ENCODE measurements at places on chromosomes 3 and 15.
A peak's percentile ranks its signal among the peaks of the same experiment; 100 is the strongest.

- DNase-seq: no peak
Measured at GRCh38 chr3:94360987-94361386, 298.1 kb downstream of the NSUN3 start.

- no peak for DNase-seq
Measured at GRCh38 chr3:58387650-58388546, 45.7 kb downstream of the PDHB start.

DNA sequence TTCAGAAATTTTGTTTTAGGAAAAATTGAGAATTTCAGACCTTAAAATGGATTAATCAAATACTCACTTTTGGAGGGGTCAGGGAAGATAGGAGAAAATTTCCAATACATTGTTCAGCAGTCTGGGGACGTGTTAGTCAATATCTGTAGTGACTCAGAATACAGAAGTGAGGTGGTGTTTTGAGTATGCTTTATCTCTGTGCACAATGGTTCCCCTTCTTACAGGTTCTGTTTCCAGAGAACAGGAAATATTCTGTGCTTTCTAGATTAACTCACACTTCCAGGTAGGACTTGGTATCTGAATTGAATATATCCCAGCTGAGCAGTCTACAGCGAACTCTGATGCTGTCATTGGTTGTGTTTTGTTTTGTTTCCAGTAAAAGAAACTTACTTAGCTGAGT is 30.7 kb upstream of the CCDC54 start:
- no peak for DNase-seq

DNA sequence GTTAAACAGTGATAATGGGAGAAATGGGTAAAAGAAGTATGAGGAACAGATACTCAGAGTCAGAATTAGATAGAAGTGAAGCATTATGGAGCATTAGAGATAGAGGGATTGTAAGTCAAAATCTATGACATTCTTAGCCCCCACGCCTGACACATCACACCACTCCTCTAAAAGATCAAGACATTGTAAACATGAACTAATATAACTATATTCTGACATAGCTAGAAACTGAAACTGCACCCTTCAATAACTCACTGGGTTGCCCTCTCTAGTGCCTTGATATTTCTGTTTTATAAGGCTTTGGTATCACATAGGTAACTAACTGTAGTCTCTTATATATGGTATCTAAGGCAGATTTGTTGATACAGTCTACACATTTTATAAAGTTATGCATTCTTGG is 684.3 kb upstream of the DPPA4 start:
- DNase-seq: no peak

GRCh38 chr3:174336784-174337183 is 522.4 kb upstream of the NAALADL2 start:
- DNase-seq: no peak

DNA sequence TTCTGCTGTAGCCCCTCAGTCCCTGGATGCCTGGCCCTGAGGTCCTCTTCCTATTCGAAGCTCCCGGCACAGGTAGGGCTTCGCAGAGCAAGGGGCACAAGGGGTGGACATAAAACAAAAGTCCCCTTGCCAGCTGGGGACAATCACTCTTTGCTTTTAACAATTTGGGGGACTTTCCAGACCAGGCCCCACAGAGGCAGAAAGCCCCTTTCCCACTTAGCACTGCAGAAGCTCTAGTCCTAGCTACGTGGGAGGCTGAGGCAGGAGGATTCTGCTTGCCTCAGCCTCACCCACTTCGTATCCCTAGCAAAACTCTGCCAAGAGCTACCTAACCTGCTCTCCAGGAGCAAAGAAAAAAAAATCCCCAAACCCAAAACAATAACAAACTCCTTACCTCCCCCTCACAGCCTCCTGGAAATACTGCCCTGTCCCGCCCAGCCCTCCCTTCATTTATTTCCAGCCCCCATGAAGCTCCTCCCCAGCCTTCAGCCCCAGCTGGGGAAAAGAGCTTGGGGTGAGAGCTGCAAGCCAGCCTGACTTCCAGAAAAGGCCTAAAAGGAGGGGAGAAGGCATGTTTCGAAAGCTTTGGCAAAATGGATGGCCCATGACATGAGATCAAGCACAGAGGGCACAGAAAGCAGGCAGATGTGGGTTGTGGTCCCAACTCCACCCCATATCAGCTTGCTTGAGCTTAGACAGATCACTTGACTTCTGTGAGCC is at the start of gene CIDEC:
Gene CIDEC (minus strand): TSS at position 424 of the 720 bp plus-strand sequence. CDS start 1,767 bp downstream, outside the sequence.
- no peak for DNase-seq

DNA sequence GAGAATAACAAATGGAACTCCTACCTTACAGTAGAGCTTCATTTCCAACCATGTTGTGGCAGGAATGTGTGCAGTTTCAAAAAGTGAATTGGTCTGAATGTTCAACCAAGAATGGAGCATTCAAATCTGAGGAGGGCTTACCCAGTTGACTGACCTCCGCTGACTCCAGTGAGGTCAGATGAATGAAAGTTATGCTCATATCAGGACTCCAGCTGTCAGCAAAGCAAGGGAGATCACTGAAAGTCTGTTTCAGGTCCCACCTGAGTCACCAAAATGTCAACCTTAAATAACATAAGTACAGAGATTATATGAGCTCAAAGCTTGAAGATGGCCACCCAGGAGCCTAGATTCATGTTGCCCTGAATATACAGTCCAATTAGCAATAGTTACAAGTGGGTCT is 473.5 kb downstream of the RBMS3 start:
- no peak for DNase-seq

DNA sequence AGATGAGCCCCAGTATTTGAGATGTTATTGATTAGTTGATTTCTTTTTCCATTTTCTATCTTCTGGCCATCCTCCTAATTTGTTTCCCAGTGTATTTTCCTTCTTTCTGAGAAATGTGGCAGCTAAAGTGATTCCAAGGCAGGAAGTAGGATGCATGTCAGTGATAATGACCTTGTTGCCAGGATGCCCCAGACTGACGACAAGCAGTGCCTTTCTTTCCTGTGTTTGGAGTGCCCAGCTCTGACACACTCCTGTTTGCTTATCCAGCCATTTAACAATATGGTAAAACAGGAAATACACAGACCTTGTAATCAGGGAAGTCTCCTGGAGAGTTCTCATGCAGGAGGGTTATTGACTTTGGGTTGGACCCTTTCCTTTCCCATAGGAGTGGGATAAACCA is 20.4 kb downstream of the TMOD2 start:
- DNase-seq: no peak

- DNase-seq: no peak
Measured at GRCh38 chr3:19013879-19014278, 134.4 kb upstream of the KCNH8 start.

DNA sequence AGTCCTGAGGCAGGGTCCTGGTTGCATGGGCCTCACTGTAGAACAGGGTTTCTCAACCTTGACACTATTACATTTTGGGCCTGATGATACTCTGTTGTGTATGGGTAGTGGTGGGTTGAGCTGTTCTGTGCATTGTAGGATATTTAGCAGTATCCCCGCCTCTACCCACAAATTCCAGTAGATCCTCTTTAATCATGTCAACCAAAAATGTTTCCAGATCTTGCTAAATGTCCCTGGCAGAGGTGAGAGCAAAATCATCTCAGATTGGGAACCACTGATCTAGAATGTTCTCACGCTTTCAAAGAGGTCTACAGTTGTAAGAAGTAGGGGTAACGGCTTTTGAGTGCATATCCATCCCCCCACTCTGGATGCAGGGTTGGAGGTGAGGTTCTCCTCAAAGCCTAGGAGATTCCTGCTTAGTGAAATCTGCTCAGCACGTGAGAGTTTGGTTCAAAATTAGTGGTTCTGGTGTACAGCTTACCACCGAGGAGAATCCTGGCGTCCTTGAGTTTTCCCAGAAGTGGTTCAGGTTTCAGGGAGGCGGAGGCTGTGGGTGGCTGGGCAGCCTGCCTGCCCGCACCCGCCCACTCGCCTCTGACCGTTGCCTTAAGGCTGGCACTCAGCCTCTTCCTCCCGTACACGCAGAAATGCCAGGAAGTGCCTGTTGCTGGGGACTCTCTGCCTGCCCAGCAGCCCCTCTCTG is 5.3 kb downstream of the ACVR2B start:
- no peak for DNase-seq

GRCh38 chr3:102225407-102226132 is 209.2 kb upstream of the ZPLD1 start:
- no peak for DNase-seq

DNA sequence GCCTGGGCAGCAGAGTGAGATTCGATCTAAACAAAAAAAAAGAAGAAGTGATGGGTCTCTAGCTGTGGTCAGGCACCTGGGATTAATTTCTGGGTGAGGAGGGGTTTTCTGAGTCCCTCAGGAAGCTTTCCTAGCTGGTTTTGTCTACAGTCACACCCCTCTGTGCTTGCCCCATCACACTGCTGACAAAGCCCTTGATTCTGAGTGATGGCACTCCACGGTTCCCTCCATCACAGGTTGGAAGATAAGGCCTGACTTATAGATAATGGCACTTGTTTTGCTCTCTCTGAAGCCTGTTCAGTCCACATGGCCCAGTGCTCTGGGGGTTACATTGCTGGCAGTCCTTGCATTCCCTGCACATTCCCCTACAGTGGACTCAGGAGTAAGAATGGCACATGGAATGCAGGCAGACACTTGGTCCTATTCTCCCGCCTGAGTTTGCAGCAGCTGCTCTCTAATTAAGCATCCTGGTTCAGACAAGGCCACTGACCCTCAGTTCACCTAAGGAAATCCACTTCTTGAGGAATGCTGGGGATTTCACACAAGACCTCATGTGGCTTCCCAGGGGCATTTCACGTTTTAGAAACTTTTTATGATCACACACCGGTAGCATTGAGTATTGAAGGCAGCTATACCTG is 81.0 kb upstream of the NMNAT3 start:
- DNase-seq: no peak

DNA sequence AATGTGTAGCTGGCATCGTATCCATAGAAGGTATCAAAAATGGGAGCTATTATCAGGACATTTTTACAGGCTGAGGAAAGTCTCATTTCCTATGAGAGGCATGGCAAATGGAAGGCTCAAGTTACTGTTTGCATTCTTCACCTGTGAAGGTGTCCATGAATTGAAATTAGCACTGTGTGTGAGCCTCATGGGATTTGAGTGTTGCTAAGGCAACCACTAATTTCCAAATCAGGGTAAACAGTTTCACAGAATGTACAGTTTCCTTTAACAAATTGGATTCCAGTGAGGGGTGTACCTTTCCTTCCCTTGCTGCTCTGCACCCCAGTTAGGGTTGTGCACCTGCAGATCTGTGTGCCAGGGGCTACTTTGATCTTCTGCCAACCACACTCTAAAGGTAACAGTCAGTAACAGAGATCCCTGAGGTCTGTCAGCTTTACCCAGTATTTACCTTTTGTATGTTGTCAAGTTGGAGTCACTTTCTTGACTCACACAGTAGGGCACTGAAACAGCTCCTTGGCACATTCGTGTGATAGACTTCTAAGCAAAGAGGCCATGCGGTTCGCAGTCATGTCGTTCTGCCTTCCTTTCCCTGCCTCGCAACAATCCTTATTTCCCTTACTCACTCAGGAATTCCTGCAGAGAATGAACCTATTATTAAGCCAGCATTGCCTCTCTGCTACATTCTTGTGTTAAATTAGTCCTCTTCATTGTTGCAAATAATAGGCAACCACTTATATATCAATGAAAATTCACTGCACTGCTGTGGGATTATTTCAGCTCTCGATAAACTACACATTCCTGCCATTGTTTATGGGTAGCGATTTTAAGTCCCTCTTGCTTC is 129.8 kb upstream of the GBE1 start:
- DNase-seq: no peak

GRCh38 chr3:3084890-3085289 is 25.3 kb downstream of the IL5RA start:
- no peak for DNase-seq

GRCh38 chr3:50122661-50123391 is 32.3 kb upstream of the SEMA3F start:
- DNase-seq: no peak

GRCh38 chr3:59970376-59970775 is 920.6 kb upstream of the CFAP20DC start:
- no peak for DNase-seq

GRCh38 chr15:92917598-92918407 is 17.7 kb downstream of the CHD2 start:
- DNase-seq: peak; percentile 81

DNA sequence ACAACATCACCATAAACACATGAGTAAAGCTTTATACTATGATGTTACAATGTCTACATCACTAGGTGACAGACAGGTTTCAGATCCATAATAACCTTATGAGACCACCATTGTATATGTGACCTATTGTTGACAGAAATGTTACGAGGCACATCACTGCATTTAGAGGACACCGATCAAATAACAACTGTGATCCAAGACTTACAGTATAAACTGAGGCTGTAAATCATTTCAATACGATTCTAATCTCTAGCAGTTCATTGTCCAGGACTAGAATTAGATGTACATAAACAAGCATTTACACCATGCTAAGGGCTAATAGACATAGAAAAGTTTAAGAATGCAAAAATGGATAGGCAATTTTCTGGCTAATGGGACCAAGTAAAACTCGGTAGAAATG is 491.9 kb upstream of the ROBO1 start:
- no peak for DNase-seq

DNA sequence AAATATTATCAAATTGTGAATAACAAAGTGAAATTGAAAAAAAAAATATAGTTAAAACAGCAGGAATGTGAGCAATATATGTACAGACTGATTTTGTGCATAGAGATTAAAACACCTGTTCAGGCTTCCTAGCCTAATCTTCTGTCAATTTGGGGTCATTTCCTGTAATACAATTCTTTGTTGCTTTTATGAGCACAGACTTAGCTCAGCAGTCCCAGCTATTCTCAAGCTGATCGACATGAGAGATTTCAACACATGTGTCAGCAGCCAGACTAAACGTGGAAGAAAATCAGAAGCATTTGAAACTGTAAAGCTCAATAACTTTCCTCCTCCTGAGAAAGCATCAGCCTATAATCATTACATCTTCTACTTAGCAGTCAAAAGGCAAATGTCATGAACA is 1.6 kb upstream of the FHIT start:
- DNase-seq: no peak

GRCh38 chr15:95739131-95739530 is 591.4 kb upstream of the NR2F2 start:
- DNase-seq: no peak

- DNase-seq: no peak
Measured at GRCh38 chr3:178969004-178969700, 102.5 kb downstream of the ZMAT3 start.

DNA sequence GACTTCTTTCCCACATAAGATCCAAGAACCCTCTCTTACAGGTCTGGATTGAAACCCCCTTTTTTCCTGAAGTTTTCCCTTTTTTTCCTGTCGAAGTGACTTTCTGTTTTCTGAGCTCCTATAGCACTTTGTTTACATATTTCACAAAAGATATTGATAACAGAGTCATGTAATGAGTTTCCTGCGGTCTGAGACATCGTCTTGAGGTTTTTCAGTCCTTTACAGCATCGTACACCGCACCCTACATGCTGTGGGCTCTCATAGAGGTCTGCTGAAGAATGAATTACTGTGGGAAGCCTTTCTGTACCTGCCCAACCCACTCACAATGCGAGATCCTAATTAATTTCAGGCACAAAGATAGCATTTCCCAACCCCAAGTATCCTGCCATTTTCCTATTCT is 53.1 kb downstream of the MCF2L2 start:
- no peak for DNase-seq

Measured in stimulated activated CD8-positive, alpha-beta memory T cell treated with anti-CD3 and anti-CD28 coated beads, Interleukin-15, amount 100 ng/mL, for 48 hours (primary cell).